ACHN (cell line): ENCODE measurements at places on chromosomes 12 and 14.

GRCh38 chr12:7130701-7131501 is 730 bp downstream of the CLSTN3 start:
- DNase-seq, result peak; percentile 71

GRCh38 chr12:8156845-8157244 is at the start of gene ZNF705A:
Gene ZNF705A (plus strand): TSS chr12:8157015. CDS start chr12:8172626, 15,611 bp downstream.
- DNase-seq, result peak; percentile 65

- no peak for DNase-seq
Measured at GRCh38 chr12:31278832-31279231, 47.1 kb downstream of the SINHCAF start.

GRCh38 chr14:101845896-101846295 is 84.4 kb downstream of the PPP2R5C start:
- DNase-seq, result no peak

DNA sequence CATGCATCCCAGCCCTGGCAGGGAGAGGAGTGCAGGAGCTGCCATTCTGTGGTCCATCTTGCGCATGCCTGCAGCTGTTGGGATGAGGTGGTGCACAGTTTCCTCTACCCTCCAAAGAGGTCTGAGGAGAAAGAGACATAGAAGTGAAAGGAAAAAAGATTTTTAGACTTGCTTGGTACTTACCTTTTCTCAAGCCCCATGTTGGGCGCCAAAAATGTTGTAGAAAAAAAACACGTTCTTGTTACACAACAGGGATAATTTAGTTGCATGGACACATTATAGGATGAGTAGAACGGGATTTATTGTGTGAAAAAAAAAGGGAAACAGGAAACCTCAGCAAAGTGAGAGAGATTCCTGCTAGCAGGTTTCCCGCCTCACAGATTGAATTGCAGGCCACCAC is 244.4 kb upstream of the GARIN2 start:
- DNase-seq, result peak; percentile 40

DNA sequence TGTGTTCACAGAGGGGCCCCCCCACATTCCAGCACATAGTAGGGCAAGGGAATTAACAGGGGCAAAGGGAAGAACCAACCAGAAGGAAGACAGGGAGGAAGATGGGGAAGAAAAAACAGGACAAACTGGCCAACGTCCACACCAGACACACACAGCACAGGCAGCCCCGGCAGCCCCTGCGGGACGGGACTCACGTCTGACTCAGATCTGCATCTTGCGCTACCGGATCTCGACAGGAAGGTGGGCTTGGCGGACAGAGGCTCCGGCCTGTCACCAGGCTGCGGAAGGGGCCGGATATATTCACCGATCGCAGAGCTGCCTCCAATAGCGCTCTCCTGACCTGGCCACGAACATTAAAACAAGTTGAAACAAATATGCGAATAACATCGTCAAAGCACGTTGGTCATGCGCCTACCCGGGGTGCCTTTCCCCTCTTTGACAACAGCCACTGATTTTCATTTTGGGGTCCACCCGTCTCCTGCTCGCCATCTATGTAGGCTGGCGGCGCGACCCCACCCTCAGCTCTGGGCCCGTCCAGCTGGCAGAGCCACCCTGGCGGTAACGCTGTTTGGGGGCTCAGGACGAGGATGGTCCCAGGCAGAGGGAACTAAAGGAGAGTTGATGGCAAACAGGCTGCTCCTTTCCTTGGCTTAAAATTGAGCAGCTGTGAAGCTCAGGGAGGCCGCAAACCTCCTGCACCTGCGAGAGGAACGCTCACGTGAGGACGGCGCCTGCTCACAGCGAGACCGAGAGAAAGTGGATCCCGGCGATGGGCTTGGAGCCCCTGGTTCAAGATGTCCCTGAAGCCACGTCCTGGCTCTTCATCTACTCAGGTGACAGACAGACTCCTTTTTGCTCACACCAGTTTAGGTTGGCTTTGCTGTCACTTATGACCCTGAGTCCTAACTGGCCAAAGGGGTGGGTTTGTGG is 113.6 kb downstream of the PIWIL1 start:
- no peak for DNase-seq

DNA sequence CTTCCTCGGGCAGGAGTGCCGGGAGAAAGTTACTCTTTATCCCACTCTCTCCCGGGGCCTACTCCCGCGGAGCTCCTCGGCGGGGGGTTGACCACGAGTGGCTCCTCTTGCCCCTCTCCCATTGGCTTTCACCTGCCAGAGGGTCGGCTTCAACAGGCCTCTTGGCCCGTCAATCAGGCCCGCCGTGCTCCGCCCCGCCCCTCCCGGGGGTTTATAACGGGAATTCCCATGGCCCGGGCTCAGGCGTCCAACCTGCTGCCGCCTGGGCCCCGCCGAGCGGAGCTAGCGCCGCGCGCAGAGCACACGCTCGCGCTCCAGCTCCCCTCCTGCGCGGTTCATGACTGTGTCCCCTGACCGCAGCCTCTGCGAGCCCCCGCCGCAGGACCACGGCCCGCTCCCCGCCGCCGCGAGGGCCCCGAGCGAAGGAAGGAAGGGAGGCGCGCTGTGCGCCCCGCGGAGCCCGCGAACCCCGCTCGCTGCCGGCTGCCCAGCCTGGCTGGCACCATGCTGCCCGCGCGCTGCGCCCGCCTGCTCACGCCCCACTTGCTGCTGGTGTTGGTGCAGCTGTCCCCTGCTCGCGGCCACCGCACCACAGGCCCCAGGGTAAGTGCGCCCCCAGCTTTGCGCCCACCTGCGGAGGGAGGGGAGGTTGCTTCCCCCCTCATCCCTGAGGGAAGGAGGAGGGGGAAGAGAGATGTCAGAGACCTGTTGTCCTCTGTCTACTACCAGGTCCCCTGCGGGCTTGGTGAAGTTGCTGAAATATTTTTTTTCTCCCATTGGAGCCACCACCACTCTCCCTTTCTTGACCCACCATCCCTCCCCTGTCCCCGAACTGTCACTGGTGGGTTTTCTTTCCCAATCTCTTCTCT is at the start of gene SMOC1:
SMOC1 (plus strand) TSS at position 242 of the 869 bp plus-strand sequence; CDS start at position 505, 263 bp downstream.
- DNase-seq, result peak; percentile 5

DNA sequence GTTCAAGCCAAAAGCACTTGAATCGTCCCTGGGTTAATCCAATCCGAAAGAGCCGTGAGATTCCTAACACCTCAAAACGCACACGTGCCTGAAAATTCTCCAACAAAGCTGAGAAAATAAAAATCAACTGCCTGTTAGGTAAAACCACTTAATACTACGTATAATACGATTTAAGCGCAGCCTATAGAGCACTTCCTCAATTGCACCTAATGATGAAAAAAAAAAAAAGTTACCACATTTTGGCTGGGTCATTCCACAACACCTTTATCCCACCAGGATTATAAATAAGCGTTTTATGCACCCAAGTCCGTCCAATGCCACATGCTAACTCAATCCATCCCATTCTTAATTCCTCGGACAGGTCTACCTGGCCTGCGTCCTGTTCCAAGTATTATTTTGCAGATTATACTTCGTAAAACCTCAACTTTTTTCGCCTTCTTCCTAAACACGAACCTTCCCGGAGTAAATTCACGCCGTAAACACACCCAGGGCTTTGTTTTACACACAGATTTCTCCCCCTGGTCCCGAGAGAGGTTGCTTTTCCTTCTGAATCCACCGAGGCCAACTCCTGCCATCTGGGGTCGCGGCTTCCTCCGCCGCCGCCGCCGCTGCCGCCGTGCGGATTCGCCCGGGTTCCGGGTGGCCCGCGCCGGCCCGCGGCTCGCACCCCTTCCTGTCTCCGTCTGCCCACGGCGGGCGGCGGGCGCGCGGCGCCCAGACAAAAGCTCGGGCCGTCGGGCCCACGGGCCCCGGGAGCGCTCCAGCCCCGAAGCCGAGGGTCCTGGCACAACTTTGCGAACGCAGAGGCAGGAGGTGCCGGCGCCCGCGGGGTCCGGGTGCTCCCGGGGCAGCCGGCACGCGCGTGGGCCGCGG is 66.2 kb downstream of the RNF34 start:
- DNase-seq, result peak; percentile 29

GRCh38 chr14:23381871-23382270 is 5.0 kb downstream of the CMTM5 start:
- DNase-seq, result no peak

DNA sequence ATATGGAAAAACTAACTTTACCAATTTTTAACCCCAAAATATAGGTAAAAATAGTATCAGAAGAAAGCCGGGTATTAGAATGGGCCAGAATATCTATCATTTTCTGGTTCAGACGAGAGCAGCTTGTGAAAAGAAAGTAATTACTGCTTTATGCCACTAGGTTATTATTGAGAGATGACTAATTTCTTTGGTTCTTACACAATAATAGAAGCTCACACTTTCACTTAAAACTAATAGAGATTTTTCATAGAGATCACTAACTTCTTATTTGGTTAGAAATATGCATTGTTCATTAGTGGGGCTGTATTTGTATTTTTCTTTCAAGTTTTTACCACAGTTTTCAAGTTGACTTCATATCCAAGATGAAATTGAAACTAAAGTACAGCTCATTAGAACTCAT is 1241.2 kb upstream of the FLRT2 start:
- DNase-seq, result no peak

DNA sequence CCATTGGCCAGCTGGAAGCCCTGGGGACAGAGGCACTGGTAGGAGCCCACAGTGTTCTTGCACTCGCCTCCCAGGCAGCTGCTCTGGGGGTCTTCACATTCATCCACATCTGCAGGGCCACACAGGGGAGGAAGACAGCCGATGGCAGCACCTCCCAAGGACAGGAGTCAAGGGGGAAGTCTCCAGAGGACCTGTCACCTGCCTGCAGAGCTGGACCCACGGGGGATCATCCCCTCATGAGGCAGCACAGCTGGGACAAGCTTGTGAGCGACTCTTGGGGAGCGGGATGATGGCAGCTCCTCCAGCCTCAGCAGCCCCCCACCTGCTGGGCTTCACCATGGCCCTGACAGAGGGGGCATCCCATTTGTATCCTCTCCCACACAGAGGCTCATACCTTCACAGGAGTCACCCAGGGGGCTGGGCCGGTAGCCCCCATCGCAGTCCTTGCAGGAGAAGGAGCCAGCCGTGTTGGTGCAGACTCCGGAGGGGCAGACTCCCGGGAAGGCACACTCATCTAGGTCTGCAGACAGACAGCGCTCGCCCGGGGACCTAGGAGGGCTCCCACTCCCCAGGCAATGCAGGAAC is 15.4 kb downstream of the ISCA2 start:
- no peak for DNase-seq

DNA sequence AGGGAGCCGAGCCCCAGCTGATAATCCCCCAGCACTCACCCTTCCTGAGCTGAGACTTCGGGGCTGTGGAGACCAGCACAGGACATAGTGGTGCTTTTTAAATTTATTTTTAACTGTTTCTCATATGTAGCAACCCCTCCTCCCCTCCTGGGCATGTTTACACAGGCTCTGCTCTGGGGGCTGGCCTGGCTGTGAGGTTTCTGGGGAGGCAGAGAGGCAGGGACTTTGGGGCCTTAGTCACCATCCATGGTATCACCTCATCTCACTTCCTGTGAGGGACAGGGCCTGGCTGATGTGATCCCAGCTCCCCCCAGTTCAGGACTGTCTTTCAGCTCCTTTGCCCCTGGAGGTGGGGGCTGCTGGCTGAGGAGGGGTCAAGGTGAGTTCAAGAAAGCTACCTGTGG is 20.4 kb downstream of the VASH1 start:
- DNase-seq, result no peak

DNA sequence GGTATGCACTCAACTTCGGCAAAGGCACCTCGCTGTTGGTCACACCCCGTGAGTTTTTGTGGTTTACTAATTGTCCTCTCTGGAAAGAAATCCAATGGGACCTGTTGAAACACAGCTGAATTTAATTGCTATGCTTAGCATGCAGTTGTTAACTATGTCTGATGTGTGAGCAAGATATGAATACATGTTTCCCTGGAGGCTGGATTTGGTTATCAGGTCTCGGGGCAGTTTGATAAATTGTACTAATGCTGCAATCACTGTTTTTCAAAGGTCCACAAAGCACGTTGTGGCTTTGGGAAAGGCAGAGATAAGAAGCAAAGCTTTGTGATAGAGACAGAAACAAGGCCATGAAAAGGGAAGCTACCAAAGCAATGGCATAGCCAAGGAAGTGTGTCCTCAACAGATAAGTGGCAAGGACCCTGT is 91.3 kb downstream of the DAD1 start:
- DNase-seq, result no peak

DNA sequence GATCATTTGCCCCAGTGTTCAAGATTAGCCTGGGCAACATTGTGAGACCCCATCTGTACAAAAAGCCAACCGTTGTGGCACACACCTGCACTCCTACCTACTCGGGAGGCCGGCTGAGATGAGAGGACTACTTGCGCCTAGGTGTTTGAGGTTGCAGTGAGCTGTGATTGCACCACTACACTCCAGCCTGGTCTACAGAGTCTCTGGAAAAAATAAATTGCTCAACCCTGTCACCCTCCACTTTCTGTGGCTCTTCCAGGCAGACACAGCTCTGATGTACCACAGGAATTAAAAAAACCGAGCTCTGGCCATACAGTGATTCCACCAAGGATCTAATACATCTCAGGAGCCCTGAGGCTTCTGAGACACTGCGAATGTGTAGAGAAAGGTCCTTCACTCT is 14.4 kb downstream of the TIMELESS start:
- DNase-seq, result no peak

DNA sequence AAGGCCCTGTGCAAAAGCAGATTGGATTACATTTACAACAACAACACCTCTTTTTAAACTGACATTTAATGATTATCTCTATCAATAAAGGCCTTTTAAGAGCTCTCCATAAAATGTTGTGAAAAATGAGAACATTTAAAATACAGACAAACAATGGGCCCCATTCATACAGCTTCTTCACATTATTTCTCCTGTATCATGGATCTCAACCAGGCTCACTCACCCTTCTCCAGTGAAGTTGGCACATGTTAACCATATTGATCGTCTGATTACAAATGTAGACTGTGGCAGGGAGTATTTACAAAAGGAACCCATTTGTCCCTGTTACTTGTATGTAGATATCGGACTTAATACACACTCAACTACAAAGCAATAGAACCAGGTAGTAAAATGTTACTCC is 220.2 kb upstream of the BTG1 start:
- DNase-seq, result no peak

GRCh38 chr12:109439181-109439580 is 37.9 kb downstream of the KCTD10 start:
- DNase-seq, result no peak

GRCh38 chr12:114919479-114919878 is 235.5 kb upstream of the TBX3 start:
- DNase-seq, result no peak

DNA sequence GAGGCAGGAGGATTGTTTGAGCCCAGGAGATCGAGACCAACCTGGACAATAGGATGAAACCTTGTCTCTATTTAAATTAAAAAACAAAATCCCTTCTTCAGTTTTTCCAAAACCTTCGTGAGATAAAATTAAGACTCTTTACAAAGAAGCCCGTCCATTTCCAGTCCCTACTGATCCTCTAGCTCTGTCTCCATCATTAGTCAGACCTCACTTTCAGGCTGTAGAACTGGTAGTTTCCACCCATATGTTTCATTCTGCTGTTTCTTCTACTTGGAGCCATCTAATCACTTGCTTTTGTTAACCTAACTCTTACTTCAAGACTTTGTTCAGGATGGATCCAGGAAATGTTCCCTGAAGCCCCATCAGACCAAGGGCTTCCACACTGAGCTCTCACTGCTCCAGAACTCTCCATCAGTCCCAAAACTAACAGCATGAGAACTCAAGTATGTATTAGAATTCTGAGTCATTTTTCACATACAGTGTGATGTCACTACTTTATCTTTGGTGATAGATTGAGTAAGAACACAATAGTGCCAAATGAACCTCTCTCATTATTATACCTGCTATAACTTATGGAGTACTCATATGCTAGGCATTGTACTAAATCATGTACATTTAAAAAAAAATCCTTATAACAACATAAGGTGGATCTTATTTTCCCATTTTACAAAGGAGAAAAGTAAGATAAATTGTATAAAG is 90.8 kb downstream of the PRICKLE1 start:
- DNase-seq, result no peak

GRCh38 chr12:92721130-92721529 is 18.3 kb downstream of the PLEKHG7 start:
- peak; percentile 38 for DNase-seq

GRCh38 chr14:102096569-102097188 is 9.8 kb upstream of the HSP90AA1 start:
- peak; percentile 78 for DNase-seq
